NK-92 treated with Interleukin-12 subunit alpha and Interleukin-12 subunit beta, amount 100 ng/mL, for 24 hours (cell line): ENCODE measurements at places on chromosomes 13 and 19.

- no peak for DNase-seq
These were observed 134.5 kb upstream of the KL start for GRCh38 chr13:32881777-32882145.

- peak; percentile 33 for DNase-seq
These were observed 11.8 kb downstream of the LRRC4B start for GRCh38 chr19:50556282-50557008.

DNA sequence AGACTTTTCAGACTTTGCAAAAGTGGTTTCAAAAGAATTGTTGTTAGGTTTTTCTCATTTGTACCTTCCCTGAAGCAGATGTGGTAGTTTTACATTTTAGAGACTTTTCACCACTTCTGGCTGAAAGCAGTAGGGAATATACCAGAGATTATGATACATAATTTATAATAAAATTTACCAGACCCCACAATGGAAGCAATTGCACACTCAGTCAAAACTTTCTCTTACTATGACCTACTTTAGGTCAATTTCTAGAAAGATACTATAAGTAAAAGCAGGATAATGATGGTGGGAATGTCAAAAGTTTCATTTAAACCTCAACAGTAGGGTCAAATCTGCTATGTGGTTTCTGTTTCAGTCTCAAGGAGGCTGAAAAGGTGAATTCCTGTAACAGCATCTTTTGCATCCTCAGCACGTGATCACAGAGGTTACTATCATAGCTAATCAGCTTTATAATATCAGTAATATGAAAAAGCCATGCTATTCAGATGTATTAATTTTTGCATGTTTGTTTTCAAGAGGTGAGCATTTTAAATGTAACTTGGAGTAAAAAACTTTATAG lies 26.9 kb downstream of the PCCA start:
- no peak for DNase-seq

DNA sequence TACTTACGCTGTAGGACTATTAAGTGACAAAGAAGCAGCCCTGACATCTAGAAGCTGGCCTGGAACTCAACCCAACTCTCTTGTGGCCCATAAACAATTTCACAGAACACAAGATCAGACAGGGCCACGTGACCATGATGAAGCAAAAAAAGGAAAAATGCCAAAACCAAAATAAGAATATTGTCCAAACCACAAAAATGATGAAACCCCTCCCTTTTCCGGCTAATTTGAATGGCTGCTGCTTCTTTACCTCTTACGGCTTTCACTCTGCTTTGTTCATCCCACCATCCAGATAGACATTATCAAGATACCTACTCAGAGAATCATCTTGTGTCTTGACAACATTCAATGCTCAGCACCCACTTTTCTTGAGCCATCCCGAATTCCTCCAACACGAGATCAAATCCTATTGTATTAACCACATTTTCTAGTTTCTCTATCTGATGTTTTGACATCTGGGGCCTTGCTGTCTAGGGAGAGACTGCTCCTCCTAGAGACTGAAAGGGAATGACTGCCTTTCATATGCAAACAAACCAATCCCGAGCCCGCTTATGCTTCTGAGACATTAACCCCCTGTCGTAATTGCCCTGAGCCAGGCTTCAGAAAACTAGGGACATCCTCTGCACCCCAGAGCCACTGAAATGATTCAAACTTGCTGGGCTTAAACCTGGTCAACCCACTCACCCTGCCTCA lies 186.3 kb downstream of the TDRD3 start:
- no peak for DNase-seq

DNA sequence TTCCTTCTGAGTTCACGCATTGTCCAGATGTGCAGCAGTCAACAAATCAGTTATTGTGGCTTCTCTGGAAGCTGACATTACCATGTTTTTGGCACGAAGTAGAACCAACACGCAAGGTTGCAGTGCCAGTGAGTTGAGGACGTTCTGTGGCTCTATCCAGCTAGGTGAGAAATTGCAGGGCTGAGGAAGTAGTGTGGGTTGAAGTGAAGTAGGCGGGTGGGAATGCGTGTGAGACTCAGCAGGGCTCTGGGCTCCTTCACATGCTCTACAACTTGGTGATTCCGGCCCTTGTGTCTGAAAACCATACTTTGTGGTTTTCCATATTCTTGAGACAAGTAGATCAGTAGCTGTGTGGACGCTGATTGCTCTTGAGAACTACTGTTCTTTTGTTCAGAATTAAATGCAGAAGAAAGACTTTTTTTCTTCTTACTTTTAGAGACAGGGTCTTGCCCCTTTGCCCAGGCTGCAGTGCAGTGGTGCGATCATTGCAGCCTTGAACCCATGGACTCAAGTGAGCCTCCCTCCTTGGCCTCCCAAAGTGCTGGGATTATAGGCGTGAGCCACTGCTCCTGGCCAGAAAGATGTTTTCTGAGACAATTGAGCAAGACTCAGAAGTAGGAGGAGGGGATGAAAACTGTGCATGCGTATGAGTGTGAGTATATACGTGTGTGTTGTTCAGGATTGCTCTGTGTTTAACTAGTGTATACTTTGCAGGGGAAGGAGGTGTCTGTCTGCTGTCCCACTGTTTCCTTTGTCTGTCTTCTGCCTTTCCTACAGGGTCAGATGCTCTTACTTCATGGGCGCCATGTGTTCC lies 46.2 kb downstream of the GATAD2A start:
- DNase-seq: no peak

- DNase-seq: no peak
These were observed 27.7 kb downstream of the STK24 start for GRCh38 chr13:98549006-98549727.

DNA sequence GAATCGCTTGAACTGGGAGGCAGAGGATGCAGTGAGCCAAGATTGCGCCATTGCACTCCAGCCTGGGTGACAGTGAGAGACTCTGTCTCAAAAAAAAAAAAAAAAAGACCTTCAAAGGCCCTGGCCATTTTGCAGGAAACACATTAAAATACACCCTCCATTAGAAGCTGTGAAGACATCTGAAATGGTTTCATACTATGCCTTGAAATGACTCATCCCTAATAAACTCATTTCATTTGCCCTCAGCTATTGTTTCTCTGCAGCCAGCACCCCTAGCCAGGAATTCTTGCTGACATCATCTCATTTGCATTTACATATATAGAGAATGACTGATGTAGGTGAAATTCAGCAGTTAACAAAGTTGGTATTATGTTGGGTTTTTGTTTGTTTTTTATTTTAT lies 8.7 kb downstream of the EML2 start:
- peak; percentile 25 for DNase-seq

- no peak for DNase-seq
These were observed 459 bp downstream of the PCDH20 start for GRCh38 chr13:61415058-61415721.
